Esophagus muscularis mucosa (tissue), 4 donors: ENCODE measurements at places on chromosomes 7 and 10. TPM values are rescaled to one million over a fixed set of nuclear protein-coding genes. Genes with fewer than 3 reads are reported as not detected.

Gene TMEM248
- total RNA-seq: 106 TPM

Gene DPYSL4
- 1.4 TPM for total RNA-seq

Gene TMEM176A
- 47.7 TPM for total RNA-seq

Gene C7orf25
- total RNA-seq: 13.0 TPM

Gene HHEX
- total RNA-seq: 8.3 TPM

Gene NANOS1
- total RNA-seq: 24.4 TPM

Gene MIOS
- total RNA-seq: 30.3 TPM

Gene HECW1
- total RNA-seq: 0.99 TPM

- H3K27ac ChIP-seq: no peak overlapping the region
- no peak overlapping the region for H3K4me3 ChIP-seq
- DNase-seq: no peak
Observed at GRCh38 chr10:78904196-78904595, 164.6 kb upstream of the ZMIZ1 start.

DNA sequence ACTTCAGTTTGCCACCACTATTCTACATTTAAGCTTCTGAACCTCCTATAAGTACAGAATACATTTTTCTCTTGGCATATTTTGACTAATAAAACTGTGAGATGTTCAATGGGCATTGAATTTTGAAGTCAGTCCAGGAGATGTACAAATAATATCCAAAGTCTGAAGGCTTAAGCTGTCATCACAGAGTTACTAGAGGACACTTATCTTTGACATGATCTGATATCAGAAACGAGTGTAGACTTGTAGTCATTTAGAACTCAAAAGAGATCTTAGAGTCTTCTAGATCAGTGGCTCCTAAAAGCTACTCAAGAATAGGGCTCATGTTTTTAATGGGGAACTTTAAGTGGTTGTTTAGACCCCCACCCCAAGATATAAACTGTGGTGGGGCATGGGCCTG lies 160.5 kb downstream of the ARID5B start:
- H3K4me1 ChIP-seq: peaks cover 62% of the 10 kb centered on the region
- H3K27ac ChIP-seq: peak overlapping the region; percentile 68
- no peaks in the 10 kb centered on the region for H3K27me3 ChIP-seq
- peaks cover 55% of the 10 kb centered on the region for H3K36me3 ChIP-seq

DNA sequence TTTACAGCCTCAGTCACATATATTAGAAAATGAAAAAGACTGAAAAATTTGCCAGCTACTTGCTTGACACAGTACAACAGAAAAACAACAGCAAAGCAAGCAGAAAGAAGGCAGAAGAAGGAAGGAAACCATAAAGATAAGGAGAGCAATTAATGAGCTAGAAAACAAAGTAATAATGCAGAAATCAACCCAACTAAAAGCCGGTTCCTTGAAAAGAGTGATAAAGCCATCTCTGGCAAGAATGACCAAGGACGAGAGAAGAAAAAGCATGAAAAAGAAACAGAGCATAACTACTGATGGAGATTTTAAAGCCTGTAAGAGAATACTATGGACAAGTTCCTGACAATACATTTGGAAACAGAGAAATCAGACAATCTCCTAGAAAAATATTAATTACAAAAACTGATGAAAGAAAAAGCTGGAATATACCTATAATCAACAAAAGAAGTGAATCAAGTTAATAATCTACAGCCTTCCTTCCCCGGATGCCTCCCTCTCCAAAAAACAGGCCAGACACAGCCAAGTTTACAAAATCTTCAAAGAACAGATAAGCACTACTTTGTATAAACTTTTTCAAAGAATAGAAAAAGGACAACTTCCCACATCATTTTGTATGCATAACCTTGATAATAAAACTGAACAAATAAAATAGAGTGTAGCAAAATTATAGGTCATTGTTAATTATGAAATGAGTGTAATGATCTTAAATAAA lies 204.0 kb downstream of the BAMBI start:
- peaks cover 14% of the 10 kb centered on the region for H3K4me1 ChIP-seq
- no peak overlapping the region for H3K4me3 ChIP-seq
- no peak for DNase-seq
- no peaks in the 10 kb centered on the region for H3K36me3 ChIP-seq
- no peak overlapping the region for H3K27ac ChIP-seq

DNA sequence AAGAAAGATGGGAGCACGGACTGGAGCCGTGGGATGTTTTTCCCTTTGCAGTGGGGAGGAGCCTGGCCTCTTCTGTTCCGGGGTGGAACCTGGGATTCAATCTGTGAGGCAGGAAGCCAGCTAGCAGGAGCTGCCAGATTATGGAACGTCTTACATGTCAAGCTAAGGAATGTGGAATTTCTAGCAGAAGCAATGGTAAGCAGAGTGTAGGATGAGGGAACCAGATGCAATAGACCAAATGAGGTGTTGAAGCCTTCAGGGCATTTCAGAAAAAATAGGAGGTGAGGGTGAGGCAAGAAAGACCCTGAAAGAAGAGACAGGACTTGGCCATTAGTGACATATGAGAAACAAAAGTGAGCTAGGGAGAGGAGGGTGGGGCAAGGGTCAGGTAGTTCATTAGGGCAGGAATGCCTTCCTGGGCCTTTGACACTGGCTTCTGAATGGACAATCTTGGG lies 105.5 kb downstream of the CHN2 start:
- no peaks in the 10 kb centered on the region for H3K36me3 ChIP-seq
- DNase-seq: no peak
- no peaks in the 10 kb centered on the region for H3K27me3 ChIP-seq
- no peak overlapping the region for H3K27ac ChIP-seq
- H3K4me1 ChIP-seq: no peaks in the 10 kb centered on the region

- no peaks in the 10 kb centered on the region for H3K4me1 ChIP-seq
- no peak overlapping the region for H3K4me3 ChIP-seq
- H3K36me3 ChIP-seq: no peaks in the 10 kb centered on the region
- H3K27ac ChIP-seq: no peak overlapping the region
- DNase-seq: no peak
- H3K27me3 ChIP-seq: peaks cover 5% of the 10 kb centered on the region
Observed at GRCh38 chr7:98771941-98772603, 97.7 kb downstream of the TMEM130 start.

- no peak overlapping the region for H3K4me3 ChIP-seq
- H3K27me3 ChIP-seq: no peaks in the 10 kb centered on the region
- no peak overlapping the region for H3K27ac ChIP-seq
- H3K4me1 ChIP-seq: peaks cover 11% of the 10 kb centered on the region
- no peak for DNase-seq
Observed at GRCh38 chr7:24576171-24577025, 3.1 kb downstream of the PALS2 start.

GRCh38 chr7:27139334-27140125 lies 4.0 kb downstream of the HOXA5 start:
- no peak for DNase-seq
- peaks cover 60% of the 10 kb centered on the region for H3K4me1 ChIP-seq
- H3K27ac ChIP-seq: peak overlapping the region; percentile 99
- no peaks in the 10 kb centered on the region for H3K27me3 ChIP-seq

GRCh38 chr7:130458257-130458656 lies 17.4 kb upstream of the CEP41 start:
- no peaks in the 10 kb centered on the region for H3K27me3 ChIP-seq
- DNase-seq: no peak
- no peak overlapping the region for H3K4me3 ChIP-seq
- H3K4me1 ChIP-seq: no peaks in the 10 kb centered on the region
- H3K27ac ChIP-seq: no peak overlapping the region

DNA sequence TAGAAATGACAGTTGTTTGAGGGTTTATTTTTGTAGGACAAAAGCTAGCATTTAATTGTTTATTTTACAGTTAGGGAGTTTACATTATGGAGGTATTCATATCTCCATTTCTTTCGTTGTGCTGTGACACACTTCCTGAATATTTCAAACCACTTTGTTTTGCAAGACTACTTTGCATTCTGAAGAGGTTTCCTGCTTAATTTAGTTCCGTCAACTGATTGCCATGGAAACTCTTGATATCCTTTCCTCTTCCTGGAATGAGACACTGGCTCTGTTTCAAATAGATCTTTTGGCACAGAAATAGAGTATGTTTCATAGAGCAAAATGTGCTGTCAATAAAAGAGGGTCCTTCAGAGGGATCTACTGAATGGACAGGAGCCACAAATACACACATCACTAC lies 159.5 kb upstream of the AGR3 start:
- no peaks in the 10 kb centered on the region for H3K36me3 ChIP-seq
- H3K27ac ChIP-seq: no peak overlapping the region
- H3K4me3 ChIP-seq: no peak overlapping the region
- H3K4me1 ChIP-seq: peaks cover 9% of the 10 kb centered on the region
- H3K27me3 ChIP-seq: no peaks in the 10 kb centered on the region
